A549 (cell line): ENCODE measurements at places on chromosomes 16 and 17.

- no peak for DNase-seq
Measured at GRCh38 chr16:57042157-57043111, 49.9 kb upstream of the CPNE2 start.

- DNase-seq: peak; percentile 72
Measured at GRCh38 chr16:53745753-53746266, 41.9 kb downstream of the FTO start.

DNA sequence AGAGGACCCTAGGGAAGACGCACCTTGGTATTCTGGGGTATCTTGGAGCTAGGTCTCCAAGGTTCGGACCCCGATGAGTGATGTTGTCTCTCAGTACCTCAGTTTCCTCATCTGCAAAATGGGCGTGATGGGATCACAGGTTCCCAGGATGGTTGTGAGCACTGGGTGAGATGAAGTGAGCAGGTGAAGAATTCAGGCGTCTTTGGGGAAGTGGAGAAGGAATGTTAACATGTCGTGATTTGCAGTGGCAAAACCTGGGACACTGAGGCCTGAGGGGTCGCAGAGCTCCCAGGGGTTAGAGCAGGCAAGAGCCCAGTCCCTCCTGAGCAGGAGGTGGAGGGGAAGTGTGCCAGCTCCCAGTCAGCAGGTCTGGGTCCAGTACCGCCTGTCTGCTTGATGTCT is 215.1 kb upstream of the GSE1 start:
- no peak for DNase-seq

DNA sequence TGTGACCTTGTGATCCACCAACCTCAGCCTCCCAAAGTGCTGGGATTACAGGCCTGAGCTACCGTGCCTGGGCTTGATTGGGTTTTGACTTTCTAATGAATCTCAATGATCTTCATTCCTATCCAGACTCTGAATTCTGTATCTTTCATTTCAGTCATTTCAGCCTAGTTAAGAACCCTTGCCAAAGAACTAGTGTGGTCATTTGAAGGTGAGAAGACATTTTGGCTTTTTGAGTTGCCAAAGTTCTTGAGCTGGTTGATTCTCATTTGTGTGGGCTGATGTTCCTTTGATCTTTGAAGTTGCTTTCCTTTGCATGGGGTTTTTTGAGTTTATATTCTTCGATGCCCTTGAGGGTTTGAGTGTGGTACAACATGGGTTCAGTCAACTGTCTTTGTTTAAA is 30.6 kb upstream of the TEKT1 start:
- no peak for DNase-seq

DNA sequence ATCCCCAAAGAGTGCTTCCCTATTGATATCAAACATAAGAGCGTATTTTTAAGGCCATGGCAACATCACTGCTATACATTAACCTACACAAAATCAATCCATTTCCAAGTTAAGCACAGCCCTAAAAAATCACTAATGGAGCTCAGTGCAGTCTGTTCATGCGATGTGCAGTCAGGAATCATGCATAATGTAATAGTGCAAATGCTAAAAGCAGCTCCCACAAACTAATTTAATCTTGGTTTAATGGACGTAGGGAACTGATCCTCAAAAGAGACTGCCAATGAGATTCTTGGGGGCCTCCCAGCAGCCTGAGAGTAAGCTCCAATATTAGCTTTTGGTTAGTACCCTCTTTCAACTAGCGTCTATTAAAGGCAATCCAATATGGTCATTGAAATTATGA is 245.9 kb downstream of the TOX3 start:
- no peak for DNase-seq

GRCh38 chr16:30069611-30070462 is 4.3 kb downstream of the ALDOA start:
- no peak for DNase-seq

GRCh38 chr16:12091569-12092543 is 115.3 kb downstream of the SNX29 start:
- DNase-seq: no peak

DNA sequence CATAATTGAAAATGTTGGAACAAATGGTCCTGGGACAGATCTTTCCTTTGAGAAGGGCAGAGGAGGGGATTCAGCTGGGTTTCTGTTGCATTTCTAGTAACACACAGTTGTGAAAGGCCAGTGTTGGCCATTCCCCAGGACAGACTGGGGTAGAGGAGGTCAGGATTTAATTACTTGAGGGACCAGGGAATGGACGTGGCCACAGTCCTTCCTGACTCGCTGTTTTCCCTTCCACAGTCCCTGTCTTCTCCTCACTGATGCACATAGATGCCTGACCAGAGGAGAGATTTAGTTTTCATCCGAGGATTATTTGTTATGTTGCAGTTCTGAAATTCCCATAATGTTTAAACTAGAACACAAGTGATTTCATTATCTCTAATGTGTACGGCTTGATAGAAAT is 25.2 kb upstream of the HEATR6 start:
- DNase-seq: no peak

DNA sequence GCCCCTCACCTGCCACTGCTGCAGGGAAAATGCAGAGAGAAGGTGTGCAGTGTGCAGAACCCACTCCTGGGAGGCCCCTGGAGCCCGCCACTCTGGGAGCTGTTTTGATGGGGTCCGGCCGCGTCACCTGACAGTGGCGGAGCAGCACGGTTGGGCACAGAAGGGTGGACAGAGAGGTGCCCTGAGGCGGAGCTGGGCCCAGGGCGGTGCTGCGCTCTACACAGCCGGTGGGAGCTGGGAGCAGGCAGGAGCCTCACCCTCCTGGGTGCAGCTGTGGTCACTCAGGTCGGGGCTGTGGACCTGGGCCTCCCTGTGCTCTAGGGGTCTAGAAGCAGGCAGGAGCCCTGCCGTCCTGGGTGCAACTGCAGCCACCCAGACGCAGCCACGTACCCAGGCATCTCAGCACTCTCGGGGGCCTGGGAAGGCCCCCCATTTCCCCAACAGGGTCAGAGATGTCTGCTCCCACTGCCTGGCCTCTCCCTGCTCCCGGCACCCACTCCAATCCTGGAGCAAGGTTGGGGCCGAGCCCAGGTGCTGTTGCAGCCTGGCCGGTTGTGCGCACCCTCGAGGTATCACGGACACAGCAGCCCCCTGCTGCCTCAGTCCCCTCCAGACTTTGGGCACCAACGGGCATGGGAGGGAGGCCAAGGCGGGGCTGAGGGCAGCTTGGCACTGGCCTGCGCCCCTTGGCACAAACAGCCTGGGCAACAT is 304.4 kb upstream of the AXIN2 start:
- DNase-seq: no peak

DNA sequence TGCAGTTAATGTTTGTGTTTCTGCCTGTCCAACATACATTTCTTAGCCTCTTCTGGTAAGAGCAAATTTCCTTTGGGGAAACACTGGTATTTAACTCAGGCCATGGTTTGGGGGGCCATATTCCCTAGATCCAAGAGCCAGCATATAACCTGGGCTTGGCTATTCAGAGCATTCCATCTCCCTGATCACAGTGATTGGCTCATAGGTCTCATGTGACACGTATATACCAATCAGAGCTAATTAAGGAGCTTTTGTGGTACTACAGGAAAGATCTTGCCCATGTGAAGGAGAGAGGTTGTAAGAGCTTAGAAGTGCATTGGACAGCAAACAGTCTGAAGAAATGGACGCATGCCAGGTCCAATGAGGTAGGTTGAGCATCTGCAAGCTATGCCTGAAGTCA is 33.4 kb upstream of the GPR139 start:
- DNase-seq: no peak

DNA sequence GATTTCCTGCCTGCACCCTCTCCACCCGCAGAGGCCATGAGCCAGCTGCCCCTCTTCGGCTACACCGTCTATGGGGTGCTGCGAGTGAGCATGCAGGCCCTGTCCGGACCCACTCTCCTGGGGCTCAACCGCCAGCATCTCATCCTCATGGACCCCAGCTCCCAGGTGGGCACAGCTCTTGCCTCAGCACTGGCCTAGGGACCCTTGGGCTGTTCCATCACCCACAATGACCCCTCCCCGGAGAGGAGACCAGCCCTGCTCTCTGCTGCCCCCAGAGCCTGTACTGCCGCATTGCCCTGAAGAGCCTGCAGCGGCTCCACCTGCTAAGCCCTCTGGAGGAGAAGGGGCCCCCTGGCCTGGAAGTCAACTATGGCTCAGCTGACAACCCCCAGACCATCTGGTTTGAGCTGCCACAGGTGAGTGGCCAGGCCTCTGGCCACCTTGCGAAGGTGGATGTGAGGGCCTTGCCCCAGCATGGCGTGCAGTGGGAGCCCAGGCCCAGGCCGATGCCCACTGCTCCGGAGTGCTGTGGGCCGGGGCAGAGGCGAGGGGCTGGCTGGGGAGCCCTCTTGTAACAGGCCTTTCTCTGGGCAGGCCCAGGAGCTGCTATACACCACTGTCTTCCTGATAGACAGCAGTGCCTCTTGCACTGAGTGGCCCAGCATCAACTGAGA is 7.3 kb upstream of the SMIM5 start:
- peak; percentile 37 for DNase-seq

- DNase-seq: no peak
Measured at GRCh38 chr16:89275837-89276720, 58.6 kb downstream of the ZNF778 start.

DNA sequence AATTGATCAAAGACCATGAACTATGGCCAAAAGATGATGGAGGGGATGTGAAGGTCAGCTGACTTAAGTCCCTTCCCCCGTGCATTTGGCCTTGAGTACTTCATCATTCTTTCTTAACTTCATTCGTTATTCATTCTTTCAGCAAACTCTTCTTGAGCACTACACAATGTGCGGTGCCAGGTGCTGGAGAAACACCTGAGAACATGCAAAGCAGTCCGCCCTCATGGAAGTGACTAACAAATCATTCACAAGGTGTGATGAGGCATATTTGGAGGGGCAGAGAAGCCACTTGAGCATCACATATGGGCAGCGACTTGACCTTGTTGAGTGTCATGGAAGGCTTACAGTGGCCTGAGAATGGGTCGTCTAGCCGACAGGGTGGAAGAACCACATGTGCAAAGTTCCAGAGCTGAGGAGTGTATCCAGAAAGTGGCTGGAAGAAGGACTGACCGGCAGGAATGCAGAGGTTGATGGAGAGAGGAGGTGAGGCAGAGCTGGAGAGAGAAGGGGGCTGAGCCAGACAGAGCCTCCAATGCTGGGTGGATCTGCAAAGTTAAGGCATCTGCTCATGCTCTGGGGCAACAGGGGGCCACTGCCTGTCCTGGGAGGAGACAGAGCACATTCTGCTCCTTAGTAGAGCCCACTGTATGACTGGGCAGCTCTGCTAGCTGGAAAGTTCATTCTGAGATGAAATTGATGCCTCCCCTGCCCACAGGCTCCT is 25.1 kb upstream of the EIF1 start:
- no peak for DNase-seq

DNA sequence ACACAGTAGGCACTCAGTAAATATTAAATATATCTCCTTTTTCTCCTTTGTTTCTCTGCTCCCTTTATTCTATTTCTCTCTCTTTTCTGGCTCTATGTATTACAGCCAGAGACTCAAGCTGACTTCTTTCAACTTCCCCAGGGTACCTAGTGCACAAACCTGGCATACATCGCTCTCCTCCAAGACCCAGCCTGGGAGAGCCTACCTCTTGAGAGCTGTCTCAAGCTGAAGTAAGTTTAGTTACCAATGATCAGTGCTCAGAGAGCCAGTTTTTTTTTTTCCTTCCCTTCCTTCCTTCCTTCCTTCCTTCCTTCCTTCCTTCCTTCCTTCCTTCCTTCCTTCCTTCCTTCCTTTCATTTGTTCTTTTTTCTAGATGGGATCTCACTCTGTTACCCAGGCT is 19.8 kb downstream of the TMEM98 start:
- no peak for DNase-seq

GRCh38 chr16:14018851-14019250 is 52.3 kb upstream of the MRTFB start:
- no peak for DNase-seq

- no peak for DNase-seq
Measured at GRCh38 chr16:81293909-81294802, 20.6 kb upstream of the GAN start.

DNA sequence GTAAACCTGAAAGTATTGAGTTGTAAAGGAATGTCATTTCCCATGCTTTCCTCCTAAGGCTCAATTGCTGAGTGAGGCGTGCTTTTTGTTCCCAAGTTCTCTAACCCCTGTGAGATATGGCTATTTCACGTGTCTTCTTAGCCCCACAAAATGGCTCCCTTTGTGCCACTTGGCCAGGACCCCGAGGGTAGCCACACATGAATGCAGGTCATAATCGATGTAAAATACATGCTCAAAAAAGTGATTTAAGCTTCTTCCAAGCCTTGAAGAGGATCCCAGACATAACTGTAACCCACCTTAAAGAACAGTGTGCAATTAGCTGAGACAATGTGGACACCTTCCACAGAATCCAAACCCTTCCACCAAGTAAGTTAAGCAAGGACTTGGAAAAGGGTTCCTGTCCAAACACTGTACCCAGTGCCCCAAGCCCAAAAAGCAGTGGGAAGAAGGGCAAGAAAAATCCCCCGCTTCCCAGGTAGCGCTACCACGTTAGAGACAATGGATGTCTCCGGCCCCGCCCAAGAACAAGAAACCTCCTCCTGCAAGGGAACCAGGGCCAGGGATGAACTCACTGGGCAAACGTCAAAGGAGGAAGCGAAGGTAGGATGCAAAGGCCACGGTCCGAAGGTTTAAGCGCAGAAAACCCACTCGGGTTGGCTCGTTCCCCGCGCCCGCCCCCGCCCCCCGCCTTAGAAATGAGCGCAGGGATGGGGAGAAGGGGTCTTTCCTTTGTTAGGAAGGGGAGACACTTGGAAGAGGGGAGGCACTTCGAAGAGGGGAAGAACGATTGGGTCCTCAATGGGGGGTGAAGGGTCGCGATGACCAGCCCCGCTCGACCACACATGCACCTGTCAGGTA is 1.2 kb downstream of the JPT1 start:
- DNase-seq: peak; percentile 70

DNA sequence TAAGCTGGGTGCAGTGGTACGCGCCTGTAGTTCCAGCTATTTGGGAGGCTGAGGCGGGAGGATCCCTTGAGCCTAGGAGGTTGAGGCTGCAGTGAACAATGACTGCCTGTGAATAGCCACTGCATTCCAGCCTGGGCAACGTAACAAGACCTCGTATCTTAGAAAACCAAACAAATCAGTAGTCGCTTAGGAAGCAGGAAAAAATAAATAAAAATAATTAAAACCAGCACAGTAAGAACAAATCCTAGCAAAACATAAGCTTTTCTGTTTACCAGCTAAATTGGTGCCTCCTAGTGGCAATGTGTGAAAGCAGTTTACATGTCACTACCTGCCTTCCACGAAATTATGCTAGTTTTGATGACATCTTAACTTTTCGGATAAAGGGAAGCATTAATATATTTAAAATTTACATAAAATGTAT is 1.3 kb downstream of the ARMC5 start:
- DNase-seq: no peak

DNA sequence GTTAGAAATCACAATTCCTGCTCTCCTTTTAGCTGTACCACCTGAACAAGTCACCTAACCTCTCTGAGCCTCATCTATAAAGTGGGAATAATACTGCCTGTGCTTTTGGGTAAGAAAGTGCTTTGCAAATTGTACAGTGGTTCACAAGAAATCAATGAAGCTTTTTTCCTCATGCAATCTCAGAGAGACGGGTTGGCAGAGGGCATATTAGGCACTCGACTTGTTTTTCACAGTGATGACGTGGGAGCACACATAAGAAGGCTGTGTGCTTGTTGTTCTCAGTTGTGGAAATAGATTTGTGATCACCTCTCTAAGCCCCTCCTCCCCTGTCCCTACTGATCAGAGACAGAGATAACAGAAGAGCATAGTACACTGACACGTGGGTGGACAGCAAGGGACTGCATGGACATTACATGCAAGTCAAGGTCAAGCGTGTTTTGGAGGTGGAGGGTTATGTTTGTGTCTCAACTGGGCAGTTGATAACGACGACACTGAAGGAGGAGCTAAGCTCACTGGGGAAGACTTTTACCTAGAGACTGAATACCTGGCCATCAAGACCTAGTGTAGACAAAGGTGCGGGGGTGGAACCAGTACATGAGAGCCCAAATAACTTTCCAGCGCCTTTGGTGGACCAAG is 1.7 kb upstream of the GPT2 start:
- no peak for DNase-seq
